Ovary (tissue), 10 donors: ENCODE measurements at places on chromosomes 4 and X.

DNA sequence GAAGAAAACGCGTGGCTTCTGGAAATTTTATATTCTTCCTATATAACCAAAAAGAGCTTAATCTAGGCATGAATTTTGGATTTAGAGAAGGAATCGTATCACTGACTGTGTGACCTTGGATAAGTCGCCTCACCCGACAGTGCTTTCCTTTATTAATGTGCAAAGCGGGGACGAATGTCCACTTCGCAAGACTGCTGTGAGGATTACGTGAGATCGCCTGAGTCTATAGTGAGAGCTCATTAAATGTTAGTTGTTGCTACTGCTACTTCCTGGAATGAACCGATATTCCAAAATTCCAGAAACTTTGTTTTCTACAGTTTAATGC is 448 bp upstream of the TBC1D8B start:
- DNase-seq = no peak

DNA sequence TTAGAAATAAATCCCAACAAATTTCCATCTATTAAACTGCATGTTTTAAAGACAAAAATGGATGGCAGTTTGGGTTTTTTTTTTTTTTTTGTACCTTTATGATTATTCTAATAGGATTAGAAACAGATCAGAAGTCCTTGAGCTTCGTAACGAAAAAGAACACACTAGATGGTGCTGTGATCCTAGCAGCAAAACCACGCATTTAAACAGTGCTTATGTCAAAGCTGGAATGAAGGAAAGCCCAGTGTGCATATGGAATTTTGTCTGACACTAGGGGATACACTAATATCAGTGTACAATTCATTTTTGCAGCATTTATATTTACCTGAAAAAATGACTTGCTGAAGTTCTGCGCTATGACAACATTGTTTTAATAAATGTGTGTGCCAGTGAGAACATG is 229.1 kb downstream of the VEGFC start:
- DNase-seq = no peak

GRCh38 chrX:39337451-39337850 is 536.2 kb downstream of the MID1IP1 start:
- DNase-seq = no peak

DNA sequence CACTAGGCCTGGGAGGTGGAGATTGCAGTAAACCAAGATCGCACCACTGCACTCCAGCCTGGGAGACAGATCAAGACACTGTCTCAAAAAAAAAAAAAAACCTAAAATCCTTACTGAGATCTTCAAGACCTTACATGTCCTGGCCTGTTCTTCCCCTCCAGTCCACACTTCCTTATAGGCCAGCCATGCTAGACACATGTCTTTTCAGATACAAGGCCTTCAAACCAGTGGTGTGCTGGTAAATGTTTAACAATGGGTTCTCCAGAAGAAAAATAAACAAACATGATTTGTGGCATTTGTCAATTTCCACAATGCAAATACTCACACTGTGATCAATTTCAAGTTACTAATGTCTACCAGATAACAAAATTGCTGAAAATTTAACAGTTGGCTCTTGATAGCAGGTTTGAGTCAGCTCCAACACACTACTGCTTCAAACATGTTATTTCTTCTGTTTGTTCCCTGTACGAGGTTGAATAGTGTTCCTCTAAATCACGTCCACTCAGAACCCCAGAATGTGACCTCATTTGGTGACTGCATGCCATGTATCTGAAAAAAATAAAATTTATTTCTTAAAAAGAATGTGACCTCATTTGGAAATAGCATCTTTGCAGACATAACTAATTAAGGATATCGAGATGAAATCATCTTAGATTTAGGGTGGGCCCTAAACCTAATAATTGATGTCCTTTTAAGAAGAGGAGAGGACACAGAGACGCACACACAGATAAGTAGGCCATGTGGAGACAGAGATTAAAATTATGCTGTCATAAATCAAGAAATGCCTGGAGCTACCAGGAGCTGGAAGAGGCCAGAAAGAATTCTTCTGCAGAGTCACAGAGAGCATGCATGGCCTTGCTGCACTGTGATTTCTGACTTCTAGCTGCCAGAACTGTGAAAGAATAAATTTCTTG is 144.4 kb downstream of the ZNF674 start:
- DNase-seq = no peak

- no peak for DNase-seq
Observed at GRCh38 chr4:23166407-23166806, 473.7 kb downstream of the GBA3 start.
